Heart right ventricle (tissue), 16 donors: ENCODE measurements at places on chromosomes 3 and 15. TPM values are rescaled to one million over a fixed set of nuclear protein-coding genes. Genes with fewer than 3 reads are reported as not detected.

Gene EEFSEC
- total RNA-seq, result 26.3 TPM

Gene SLC27A2
- not detected for total RNA-seq

Gene LINGO1
- 1.3 TPM for total RNA-seq

Gene SPINT1
- 0.24 TPM for total RNA-seq

Gene CYP19A1
- 0.26 TPM for total RNA-seq

Gene ARF4
- total RNA-seq, result 83.1 TPM

Gene CCR2
- total RNA-seq, result 0.76 TPM

DNA sequence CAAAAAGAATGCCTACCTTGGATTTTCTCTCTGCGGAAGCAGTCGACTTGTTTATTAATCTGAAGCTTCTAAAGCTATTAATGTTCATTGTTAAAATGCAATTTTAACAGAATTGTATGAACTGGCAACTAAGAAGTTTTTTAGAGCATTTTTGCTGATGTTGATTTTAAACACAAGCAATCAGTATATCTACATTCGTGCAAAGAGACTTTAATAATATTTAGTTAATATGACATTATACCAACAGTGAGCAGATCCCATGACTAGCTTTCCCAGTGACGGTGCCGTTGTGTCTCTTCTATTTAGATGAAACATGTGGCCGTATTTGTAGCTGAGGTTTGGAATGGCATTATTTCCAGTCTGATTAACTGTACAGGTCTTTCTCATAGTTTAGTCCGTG, 88.0 kb downstream of the PEX5L start:
- no peak for DNase-seq

GRCh38 chr15:87866961-87867360, 389.6 kb downstream of the NTRK3 start:
- no peak for DNase-seq

DNA sequence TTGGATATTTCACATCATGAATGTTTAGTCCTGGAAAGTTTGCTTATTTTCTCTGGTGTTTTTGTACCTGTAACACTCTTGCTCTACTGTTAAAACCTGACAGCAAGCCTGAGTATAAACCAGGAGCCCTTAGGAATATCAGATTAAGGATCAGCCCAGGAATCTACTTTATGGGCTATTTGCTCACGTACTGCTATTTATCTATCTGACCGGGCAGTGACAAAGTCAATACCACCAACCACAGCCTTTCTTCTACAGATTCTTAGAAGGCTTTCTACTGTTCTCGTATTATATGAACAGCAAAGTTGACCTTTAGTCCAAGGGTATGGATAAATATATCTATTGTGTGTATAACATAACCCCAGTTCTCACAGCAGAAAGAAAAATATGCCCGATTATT, 521.2 kb downstream of the RBMS3 start:
- DNase-seq, result no peak

DNA sequence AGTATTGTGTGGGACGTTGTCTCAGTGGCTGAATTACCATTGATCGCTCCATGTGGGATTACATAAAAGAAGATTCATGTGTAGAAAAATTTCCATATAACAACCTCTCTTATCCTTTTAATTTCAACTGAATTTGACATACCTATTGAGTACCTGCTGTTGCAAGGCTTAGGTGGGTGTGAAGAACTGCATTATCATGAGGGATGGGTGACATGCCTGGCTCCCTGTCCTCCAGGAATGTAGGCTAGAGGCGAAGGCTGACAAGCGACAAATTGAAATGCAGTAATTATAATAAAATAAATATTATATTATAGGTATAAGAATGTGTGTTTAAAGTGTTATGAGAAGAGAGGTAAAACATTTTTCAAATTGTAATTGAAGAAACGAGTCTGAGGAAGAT, 52.7 kb upstream of the SPESP1 start:
- DNase-seq, result no peak

- no peak for DNase-seq
These were observed 7.7 kb downstream of the SKIC8 start for GRCh38 chr15:78291698-78292097.

DNA sequence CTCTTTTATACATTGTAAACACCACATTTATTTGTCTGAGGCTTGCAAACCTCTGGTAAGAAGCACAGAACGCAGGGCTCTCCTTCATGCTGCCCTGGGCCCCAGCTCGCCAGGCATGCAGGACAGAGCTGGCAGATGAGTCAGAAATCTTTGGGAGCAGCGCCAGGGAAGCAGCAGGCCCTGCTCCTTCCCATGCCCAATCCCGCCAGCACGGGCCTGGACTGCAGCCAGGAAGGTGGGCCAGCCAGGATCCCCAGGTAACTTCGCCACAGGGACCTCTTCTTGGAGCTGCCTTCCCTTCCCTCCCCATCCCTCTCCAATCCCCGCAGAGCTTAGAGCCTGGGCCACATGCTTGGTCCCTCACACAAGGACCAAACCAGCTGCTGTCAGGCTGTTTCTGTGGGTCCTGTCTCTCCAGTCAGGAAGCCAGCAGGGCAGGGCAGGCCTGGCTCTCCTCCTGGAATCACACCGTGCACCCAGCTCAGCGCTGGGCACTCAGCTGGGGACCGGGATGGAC, 8.8 kb downstream of the STOML1 start:
- DNase-seq, result peak; percentile 63

GRCh38 chr3:187931101-187931500, 185.8 kb upstream of the BCL6 start:
- no peak for DNase-seq

- DNase-seq, result no peak
These were observed 53.2 kb downstream of the FBN1 start for GRCh38 chr15:48592221-48592731.

- DNase-seq, result no peak
These were observed 91.0 kb upstream of the TPRG1 start for GRCh38 chr3:189080745-189081144.

DNA sequence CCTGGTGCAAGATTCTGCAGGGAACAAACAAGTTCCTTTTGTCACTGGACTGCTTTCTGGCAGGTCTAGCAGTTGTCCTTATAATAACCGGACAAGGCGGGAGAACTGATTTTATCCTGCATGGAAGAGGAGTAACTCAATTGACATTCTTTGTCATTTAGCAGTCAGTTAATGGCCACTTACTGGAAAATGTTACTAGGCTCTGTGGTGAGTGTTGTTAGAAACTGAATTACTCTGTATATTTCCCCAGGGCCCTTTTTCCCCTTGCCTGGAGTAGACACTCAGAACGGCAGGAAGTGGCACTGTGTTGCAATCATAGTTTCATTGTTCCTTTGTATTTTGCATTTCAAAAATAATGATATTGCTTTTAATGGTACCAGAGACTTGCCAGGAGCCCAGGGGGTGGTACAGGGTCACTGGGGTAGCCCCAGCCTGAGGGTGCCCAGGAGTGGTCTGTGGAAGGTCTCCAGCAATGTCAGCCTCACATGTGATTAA, 318.6 kb upstream of the LRRFIP2 start:
- DNase-seq, result peak; percentile 43

DNA sequence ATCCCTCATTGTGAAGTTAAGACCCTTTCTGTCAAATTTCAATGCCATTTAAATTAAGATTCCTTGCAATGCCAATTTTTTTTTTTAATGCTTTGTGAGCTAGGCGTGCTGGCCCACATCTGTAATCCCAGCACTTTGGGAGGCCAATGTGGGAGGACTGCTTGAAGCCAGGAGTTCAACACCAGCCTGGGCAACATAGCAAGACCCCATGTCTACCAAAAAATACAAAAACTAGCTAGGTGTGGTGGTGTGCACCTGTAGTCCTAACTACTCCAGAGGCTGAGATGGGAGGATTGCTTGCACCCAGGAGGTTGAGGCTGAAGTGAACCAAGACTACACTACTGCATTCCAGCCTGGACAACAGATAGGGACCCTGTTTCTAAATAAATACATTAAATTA, 5.6 kb upstream of the SH3BP5 start:
- DNase-seq, result no peak
